Large intestine (tissue), 12 donors: ENCODE measurements at places on chromosomes 6 and 20. TPM values are rescaled to one million over a fixed set of nuclear protein-coding genes. Genes with fewer than 3 reads are reported as not detected.

GRCh38 chr20:57787990-57788781, 78.4 kb upstream of the PMEPA1 start:
- no peak overlapping the region for H3K27ac ChIP-seq

- H3K4me3 ChIP-seq, result no peak overlapping the region
- no peak for DNase-seq
Measured at GRCh38 chr6:125904871-125905270, 51.7 kb upstream of the HINT3 start.

The MAPK13 gene
- polyA plus RNA-seq, result 147 TPM

GRCh38 chr20:3889489-3890397, 556 bp downstream of the PANK2 start:
- no peaks in the 10 kb centered on the region for H3K27me3 ChIP-seq
- H3K27ac ChIP-seq, result peak overlapping the region; percentile 64
- H3K4me3 ChIP-seq, result peak overlapping the region; percentile 84
- DNase-seq, result no peak

DNA sequence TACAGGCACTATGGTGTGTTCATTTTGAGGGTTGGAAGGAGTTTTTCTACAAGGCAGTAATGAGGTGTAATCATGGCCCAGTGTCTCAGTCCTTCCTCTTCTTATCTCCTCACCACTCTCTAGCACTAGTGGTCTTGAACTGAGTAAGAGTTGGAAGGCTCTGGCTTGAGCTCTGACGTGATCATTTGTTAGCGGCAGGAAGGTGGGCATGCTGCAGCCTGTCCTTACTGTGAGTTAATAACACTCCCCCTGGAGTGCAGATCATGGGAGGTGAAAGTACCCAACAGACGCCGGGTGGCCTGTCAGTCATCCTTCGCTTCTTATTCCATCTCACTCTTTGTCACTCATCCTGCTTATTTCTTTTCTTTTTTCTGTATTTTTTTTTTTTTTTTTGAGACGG, 356.9 kb downstream of the CDKAL1 start:
- H3K4me3 ChIP-seq, result no peak overlapping the region
- H3K36me3 ChIP-seq, result no peaks in the 10 kb centered on the region
- H3K4me1 ChIP-seq, result no peaks in the 10 kb centered on the region
- H3K27ac ChIP-seq, result no peak overlapping the region
- DNase-seq, result no peak
- no peaks in the 10 kb centered on the region for H3K27me3 ChIP-seq

The GRM1 gene
- polyA plus RNA-seq, result 0.04 TPM

GRCh38 chr6:32079566-32080290, 29.4 kb downstream of the TNXB start:
- DNase-seq, result no peak
- H3K4me3 ChIP-seq, result no peak overlapping the region
- H3K27me3 ChIP-seq, result no peaks in the 10 kb centered on the region
- no peak overlapping the region for H3K27ac ChIP-seq
- no peaks in the 10 kb centered on the region for H3K4me1 ChIP-seq

- no peak for DNase-seq
- no peaks in the 10 kb centered on the region for H3K27me3 ChIP-seq
- H3K36me3 ChIP-seq, result peaks cover 6% of the 10 kb centered on the region
- H3K4me3 ChIP-seq, result no peak overlapping the region
- no peaks in the 10 kb centered on the region for H3K4me1 ChIP-seq
Measured at GRCh38 chr6:142223938-142224337, 76.9 kb downstream of the VTA1 start.

GRCh38 chr20:14295238-14295637, 42.2 kb downstream of the FLRT3 start:
- H3K27ac ChIP-seq, result no peak overlapping the region
- no peak for DNase-seq
- no peaks in the 10 kb centered on the region for H3K36me3 ChIP-seq
- H3K4me1 ChIP-seq, result no peaks in the 10 kb centered on the region
- H3K27me3 ChIP-seq, result no peaks in the 10 kb centered on the region

- peak overlapping the region; percentile 83 for H3K27ac ChIP-seq
- no peak for DNase-seq
- no peaks in the 10 kb centered on the region for H3K36me3 ChIP-seq
- H3K4me1 ChIP-seq, result peaks cover 29% of the 10 kb centered on the region
Measured at GRCh38 chr6:154536999-154537398, 26.5 kb upstream of the CNKSR3 start.

- H3K4me3 ChIP-seq, result no peak overlapping the region
- H3K27ac ChIP-seq, result no peak overlapping the region
- H3K27me3 ChIP-seq, result no peaks in the 10 kb centered on the region
- no peaks in the 10 kb centered on the region for H3K4me1 ChIP-seq
Measured at GRCh38 chr6:98124171-98124570, 710.2 kb upstream of the POU3F2 start.

DNA sequence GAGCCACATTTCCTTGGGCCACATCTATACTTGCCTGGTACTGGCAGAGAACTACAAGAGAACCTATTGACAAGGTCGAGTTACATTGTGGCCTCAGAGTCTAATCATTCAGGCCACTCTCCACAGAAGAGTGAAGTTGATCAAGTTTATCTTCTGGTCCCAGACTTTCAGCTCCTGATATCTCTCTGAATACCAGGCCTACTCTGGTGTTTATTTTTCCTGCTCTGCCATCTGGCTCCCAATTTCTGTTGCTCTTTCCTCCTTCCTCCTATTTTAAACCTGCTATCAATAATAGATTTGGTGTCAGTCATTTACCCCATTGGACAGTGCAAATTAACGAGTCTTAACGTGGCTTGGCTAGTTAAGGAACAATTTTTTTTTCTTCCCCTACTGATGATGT, 46.6 kb downstream of the SCGN start:
- DNase-seq, result no peak
- H3K36me3 ChIP-seq, result no peaks in the 10 kb centered on the region
- H3K4me1 ChIP-seq, result peaks cover 4% of the 10 kb centered on the region
- H3K27ac ChIP-seq, result no peak overlapping the region
- H3K4me3 ChIP-seq, result no peak overlapping the region

The TBXT gene
- 0.04 TPM for polyA plus RNA-seq

DNA sequence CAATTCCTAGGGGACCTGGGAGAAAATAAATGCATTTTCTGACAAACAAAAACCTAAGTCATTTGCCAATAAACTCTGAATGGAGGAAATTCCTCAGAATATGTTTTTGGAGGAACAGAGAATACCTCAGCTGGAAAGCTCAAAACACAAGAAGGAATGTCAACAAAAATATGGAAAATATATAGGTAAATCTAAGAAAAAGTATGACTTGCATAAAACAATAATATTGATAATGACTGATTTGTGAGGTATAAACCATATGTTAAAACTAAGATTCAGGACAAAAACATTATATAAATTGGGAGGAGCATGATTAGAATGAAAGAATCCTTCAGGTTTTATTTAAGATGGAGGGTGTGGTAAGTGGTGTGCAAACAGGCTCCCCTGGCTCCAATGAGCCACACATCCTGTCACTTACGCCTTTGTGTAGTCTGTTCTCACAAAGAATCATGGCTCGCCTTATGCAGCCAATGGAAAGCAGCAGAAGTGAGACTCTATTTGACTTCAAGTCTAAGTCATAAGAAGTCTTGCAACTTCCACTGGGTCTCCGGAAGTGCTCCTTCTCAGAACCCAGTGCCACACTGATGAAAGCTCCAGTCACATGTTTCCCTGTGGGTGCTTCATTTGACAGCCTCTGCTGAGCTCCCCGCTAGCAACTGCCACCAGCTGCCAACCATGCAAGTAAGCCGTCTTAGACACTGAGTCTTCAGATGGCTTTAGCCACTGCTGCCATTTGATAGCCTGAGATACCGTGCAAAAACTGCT, 8.1 kb downstream of the CFAP61 start:
- no peaks in the 10 kb centered on the region for H3K27me3 ChIP-seq
- DNase-seq, result no peak
- H3K27ac ChIP-seq, result no peak overlapping the region
- H3K4me1 ChIP-seq, result no peaks in the 10 kb centered on the region
- no peak overlapping the region for H3K4me3 ChIP-seq

- no peaks in the 10 kb centered on the region for H3K27me3 ChIP-seq
- peak overlapping the region; percentile 20 for H3K27ac ChIP-seq
- no peak for DNase-seq
- H3K4me1 ChIP-seq, result peaks cover 26% of the 10 kb centered on the region
- no peak overlapping the region for H3K4me3 ChIP-seq
Measured at GRCh38 chr20:50321797-50322480, 131.3 kb downstream of the CEBPB start.

DNA sequence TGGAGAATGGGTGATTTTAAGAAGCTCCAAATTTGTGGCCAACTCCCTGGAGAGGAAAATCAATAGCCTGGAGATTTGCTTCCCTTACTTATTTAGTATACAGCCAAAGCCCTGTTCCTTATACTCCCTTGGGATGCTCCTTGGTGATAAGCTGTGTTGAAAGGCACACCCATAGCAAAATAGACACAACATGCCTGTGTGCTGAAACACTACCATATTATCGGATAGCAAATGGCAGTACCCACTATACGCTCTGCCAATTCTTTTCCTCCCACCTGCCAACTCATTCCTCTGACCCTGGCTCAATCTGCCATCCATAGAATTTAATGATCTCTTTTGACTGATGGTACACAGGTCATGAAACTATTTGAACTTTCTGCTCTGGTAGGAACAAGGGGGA, 98.2 kb downstream of the CLIC5 start:
- no peak overlapping the region for H3K27ac ChIP-seq
- DNase-seq, result no peak
- no peak overlapping the region for H3K4me3 ChIP-seq
- peaks cover 10% of the 10 kb centered on the region for H3K36me3 ChIP-seq
- no peaks in the 10 kb centered on the region for H3K4me1 ChIP-seq

GRCh38 chr20:50804437-50805348, 9.8 kb downstream of the BCAS4 start:
- no peak overlapping the region for H3K4me3 ChIP-seq
- H3K36me3 ChIP-seq, result no peaks in the 10 kb centered on the region
- H3K27ac ChIP-seq, result no peak overlapping the region
- H3K4me1 ChIP-seq, result no peaks in the 10 kb centered on the region

DNA sequence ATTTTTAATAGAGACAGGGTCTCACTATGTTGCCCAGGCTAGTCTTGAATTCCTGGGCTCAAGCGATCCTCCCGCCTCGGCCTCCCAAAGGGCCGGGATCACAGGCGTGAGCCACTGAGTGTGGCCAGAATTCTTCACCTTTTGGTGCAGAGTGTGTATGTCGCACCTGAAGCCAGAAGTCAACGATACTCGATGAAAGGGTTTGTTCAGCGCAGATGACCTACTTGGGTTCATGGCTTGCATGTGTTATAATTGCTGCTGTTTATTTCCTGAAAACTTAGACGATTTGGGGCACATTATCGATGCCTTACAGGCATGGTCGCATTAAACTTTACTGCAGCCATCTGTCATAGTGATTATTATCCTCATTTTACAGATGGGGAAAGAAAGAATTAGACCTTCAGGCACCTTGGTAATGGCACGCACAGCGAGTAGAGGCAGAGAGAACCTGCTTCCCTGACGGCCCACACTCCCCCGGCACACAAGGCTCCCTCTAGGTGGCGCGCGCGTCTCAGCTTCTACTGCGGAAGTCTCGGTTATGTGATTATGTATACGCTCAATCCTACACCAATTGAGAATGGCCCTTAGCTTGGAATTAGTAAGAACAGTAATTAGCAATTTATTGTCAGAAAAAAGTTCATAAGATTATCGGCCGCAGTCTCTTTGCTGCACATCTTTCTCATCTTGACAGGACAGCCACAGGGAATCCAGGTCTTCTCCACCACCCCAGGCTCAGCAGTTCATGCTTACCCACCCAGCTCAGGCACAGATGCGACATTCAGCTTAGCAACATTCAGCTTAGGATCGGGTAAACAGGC, 212.8 kb upstream of the PROKR2 start:
- no peak overlapping the region for H3K4me3 ChIP-seq
- peak; percentile 60 for DNase-seq
- H3K36me3 ChIP-seq, result no peaks in the 10 kb centered on the region
- H3K27ac ChIP-seq, result no peak overlapping the region
- no peaks in the 10 kb centered on the region for H3K4me1 ChIP-seq
- H3K27me3 ChIP-seq, result no peaks in the 10 kb centered on the region

DNA sequence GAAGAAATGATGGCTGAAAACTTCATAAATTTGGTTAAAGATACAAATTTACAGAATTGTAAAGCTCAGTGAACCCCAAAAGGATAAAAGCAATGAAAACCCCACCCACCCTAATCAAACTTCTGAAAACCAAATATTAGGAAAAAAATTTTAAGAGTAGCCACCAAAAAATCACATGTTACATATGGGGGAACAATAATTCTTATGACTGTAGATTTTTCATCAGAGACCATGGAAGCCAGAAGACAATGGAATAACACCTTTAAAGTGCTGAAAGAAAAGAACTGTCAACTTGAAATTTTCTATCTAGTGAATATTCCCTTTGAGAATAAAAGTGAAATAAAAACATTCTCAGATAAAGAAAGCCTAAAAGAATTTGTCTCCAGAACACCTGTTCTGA, 24.4 kb downstream of the PROCR start:
- H3K27me3 ChIP-seq, result no peaks in the 10 kb centered on the region
- no peak overlapping the region for H3K27ac ChIP-seq
- H3K4me3 ChIP-seq, result no peak overlapping the region

- H3K4me3 ChIP-seq, result no peak overlapping the region
- no peaks in the 10 kb centered on the region for H3K27me3 ChIP-seq
- no peak overlapping the region for H3K27ac ChIP-seq
- no peaks in the 10 kb centered on the region for H3K4me1 ChIP-seq
- H3K36me3 ChIP-seq, result peaks cover 46% of the 10 kb centered on the region
Measured at GRCh38 chr20:47272893-47273590, 83.5 kb downstream of the ZMYND8 start.

The TRIM40 gene
- polyA plus RNA-seq, result 6.6 TPM

DNA sequence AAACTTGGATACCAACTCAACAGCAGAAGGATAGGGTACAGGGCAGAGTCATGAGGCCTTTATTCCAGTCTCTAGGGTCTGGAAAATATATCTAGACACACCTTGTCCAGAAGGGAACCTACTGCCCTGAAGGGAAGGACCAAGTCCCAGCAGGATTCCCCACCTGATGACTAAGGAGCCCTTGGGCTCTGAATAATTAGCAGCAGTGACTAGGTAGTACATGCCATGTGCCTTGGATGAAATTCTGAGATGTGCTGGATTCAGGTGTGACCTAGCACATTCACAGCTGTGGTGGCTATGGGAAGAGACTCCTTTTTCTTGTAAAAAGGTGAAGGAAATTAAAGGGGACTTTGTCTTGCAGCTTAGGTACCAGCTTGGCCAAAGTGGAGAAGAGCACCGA, 364.3 kb upstream of the PTCHD4 start:
- no peaks in the 10 kb centered on the region for H3K36me3 ChIP-seq
- H3K27ac ChIP-seq, result no peak overlapping the region
- DNase-seq, result no peak

GRCh38 chr6:149925974-149926777, 3.3 kb upstream of the RAET1G start:
- peak; percentile 63 for DNase-seq
- no peak overlapping the region for H3K27ac ChIP-seq
- peaks cover 16% of the 10 kb centered on the region for H3K4me1 ChIP-seq
- no peaks in the 10 kb centered on the region for H3K36me3 ChIP-seq
- H3K4me3 ChIP-seq, result peak overlapping the region; percentile 60

The C6orf52 gene
- polyA plus RNA-seq, result 12.7 TPM
